PC-3 (cell line): ENCODE measurements at places on chromosomes 2 and 18. TPM values are rescaled to one million over a fixed set of nuclear protein-coding genes. Genes with fewer than 3 reads are reported as not detected.

DNA sequence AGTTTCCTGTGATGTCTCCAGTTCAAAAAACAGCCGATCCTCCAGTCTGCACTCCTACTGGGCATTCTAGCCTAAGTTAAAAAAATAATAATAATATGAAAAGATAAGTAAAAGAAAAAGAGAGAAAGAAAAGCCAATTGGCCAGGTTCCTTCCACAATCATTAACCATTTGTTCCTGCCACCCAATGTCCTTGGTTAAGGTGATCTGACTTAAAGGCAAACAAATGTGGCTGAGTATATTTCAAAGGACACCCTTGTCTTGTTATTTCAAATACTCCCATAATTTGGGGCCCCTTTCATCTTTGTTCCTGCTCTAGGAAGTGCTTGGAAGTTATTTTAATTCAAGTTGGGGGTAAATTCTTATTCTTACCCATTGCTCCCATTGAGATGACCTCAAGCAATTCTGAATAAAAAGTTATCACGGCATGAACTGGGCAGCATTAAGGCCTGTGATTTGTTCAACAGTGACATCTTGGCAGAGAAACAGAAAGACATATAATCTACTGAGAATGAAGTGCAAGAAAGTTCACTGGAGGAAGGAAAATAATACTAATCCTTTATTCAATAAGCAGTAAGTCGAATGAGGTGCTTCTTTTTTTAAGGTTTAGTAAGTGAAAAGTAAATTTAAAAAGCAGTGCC lies 1054.5 kb upstream of the FANCL start:
- no peak for DNase-seq

DNA sequence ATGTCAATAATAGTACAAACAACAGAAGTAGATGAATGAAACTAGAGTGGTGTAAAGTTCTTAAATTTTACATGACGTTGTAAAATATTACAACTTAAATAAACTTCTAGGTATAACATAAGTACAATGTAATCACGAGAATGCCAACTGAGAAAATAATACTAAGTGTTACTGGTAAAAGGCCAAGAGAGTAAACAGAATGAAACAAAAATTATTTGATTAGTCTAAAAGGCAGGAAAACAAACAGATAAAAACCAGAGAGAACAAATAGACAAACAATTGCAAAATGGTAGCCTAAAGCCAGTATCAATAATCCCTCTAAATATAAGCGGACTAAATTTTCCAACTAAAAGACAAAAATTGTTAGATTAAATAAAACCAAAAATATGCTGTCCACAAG lies 71.9 kb downstream of the SMAD2 start:
- DNase-seq = no peak

- no peak for DNase-seq
Observed at GRCh38 chr2:238891457-238892203, 43.7 kb downstream of the TWIST2 start.

DNA sequence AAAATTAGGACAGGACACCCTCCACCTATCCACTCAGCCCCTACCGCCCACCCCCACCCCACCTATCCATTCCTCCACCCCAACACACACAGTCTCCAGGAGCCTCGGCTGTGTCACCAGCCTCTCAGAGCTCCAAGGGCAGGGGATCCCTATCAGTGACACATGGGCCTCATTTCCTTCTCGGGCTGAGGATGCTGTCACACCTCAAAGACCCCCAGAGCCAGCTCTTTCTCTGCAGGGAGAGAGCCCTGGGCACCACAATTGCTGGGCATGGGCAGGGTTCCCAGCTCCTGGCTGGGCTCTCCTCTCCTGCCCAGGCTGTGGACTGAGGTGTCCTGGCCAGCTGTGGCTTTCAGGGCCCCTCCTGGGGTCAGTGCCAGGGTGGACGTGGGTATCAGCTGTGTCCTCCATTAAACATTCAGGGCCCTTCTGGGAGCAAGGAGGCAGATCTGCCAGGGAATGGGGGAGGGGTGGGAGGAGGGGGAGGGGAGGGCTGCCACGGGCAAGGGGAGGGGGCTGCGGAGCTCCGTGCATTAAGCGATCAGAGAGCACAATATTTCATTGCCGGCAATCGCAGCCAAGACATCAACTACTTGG lies 14.3 kb upstream of the ECEL1 start:
- no peak for DNase-seq

DNA sequence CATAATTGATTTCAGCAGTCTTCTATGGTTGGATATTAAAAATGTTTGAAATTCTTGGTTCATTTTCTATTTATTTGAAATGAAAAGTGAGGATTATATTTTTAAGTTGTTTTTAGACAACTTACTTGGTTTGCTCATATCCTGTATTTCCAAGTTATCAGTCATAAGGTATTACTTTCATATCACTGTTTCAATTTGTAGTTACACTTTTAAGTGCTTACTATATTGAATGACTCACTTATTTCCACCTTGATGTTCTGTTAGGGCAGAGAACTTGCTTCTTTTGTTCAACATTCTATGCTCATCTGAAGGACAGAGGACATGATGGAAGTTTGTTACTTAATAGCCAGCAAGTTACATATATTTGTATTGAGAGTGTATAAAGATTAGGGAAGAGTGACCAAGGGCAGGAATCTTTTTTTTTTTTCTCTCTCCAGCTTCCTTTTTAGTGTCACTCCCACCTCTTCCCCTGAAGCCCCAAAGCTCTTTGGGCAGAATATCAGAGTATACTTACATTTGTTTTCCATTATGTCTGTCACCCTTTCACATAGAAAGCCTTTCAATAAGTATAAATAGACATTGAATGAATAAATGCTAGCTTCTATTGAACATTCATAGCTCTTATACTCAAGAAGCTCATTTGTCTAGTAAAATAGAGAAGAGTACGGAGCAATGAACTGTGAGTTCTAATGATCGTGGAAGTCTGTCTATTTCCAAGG lies 28.1 kb downstream of the PIK3C3 start:
- no peak for DNase-seq

- no peak for DNase-seq
Observed at GRCh38 chr2:107218208-107218607, 332.2 kb upstream of the ST6GAL2 start.

DNA sequence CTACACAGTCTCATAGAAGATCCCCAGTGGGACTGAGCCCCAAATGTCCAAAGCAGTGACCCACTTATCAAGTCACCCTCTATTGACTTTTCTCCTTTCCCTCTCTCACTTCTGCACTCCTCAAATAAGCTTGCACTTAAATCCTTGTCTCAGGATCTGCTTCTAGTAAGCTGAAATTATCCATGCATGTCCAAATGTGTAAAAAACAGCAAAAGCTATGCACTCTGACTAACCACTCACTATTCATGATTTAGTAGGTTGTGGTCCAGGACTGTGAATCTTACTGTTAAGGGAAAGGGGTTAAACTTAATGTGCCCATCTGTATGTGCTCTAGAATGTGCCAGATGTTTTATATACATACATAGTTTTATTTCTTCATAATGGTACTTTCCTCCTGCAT lies 115.4 kb downstream of the SCG2 start:
- no peak for DNase-seq

- DNase-seq = no peak
Observed at GRCh38 chr2:237798236-237799059, at the start of gene RBM44. Gene RBM44 (plus strand): TSS chr2:237798779. CDS start chr2:237813610, 14,831 bp downstream.

DNA sequence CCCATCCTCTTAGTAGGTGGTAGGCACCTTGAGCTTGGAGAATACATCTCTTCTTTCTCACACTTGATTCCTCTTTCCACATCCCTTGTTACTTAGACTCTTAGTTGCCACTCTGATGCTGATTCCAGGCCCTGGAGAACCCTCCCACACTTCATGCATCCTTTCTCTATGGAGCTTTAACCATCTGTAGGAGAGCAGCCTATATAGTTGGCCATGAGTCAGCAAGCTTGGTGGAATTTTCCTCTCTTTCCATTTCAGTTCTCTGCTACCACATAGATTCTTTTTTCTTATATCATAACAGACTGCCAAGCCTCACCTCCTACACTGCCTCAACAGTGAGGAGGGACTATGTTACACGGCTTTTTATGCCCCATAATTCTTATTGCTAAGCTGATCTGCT lies 851.6 kb upstream of the CDH2 start:
- DNase-seq = no peak

DNA sequence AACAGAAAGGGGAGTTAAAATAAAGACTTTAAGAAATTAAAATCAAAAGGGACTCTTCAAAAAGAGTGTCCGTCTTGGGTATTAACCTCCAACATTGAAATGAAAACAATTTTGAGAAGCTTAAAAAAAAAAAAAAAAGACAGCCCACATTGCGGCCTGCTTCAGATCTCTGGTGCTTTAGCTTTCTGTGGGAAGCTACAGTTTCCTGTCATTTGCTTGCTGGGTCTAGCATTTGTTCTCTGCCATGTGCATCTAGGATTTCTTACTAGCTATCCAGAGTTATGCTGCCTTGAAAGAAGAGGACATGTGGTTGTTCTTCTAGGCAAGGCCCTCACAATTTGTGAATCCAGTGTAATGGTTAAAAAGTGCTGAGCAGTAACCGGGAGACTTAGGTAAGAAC lies 375.3 kb downstream of the SLC4A3 start:
- DNase-seq = no peak

GRCh38 chr2:61157371-61158003 lies 4.5 kb upstream of the C2orf74 start:
- no peak for DNase-seq

- DNase-seq = no peak
Observed at GRCh38 chr2:223238301-223238700, 186.3 kb downstream of the KCNE4 start.

GRCh38 chr2:155714983-155715382 lies 617.5 kb downstream of the NR4A2 start:
- DNase-seq = no peak

GRCh38 chr2:227415538-227416424 lies 28.0 kb upstream of the SCYGR1 start:
- peak; percentile 81 for DNase-seq

DNA sequence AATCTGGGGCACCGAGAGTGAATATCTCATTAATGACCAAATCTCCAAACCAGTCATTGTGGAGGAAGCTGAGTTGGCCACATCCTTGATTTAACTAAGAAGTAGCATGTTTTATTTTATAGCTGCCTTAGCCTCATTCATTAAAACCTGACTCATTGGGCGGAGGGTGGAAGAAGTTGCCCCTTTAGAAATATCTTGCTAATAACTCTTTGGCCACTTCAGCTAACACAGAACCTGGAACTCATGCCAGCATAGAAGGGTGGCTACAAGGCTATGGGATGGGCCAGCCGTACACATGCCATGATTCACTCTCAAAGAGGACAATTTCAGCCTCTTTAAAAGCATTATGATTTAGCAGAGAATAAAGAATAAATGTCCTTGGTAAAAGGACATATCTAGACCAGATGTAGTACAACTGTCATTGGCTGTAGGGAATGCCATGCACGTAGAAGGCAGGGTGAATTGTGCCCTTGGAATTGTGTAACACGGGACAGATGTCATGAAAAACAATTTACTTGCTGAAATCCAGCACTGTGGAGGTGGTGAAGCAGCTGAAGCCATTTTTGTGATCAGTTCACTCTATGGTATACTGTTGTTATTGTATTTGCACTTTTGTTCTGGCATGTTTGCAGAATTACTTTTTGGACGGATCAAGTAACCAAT lies 330.0 kb downstream of the PLCL1 start:
- no peak for DNase-seq

DNA sequence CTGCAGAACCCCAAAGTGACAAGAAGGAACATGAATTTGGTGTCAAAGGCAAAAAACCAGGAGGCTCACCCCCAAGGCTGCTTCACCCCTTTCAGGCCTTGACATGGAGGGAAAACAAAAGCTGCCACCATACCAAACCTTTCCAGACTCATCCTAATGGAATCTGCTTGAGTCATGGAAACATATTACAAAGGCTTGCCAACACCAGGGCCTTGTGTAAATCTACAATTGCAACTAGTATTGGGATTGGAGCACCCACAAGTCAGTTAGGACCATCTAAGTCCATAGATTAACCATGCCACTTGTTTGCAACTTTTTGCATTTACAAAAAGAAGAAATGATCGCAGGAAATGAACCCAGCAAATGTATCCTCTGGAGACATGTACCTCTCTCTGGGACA lies 297.6 kb downstream of the CDCA7 start:
- peak; percentile 93 for DNase-seq

DNA sequence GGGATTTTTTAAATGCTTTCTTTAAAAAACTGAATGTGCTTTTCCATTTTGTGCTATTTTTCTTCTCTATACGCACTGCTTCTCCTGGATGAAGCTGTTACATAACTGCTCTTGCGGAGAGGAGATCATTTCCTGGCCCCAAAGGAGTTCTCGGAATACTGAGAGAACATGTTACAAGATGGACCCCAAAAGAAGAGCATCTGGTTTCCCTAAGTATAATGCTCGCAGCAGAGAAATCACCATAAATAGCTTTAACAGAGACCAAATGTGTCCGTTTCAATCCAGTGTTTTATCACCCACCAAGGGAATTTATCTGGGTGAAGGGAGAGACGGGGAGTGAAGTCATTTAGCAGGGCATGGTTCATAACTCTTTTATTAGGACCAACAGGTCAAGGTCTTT lies 80.1 kb downstream of the RBM43 start:
- DNase-seq = no peak

DNA sequence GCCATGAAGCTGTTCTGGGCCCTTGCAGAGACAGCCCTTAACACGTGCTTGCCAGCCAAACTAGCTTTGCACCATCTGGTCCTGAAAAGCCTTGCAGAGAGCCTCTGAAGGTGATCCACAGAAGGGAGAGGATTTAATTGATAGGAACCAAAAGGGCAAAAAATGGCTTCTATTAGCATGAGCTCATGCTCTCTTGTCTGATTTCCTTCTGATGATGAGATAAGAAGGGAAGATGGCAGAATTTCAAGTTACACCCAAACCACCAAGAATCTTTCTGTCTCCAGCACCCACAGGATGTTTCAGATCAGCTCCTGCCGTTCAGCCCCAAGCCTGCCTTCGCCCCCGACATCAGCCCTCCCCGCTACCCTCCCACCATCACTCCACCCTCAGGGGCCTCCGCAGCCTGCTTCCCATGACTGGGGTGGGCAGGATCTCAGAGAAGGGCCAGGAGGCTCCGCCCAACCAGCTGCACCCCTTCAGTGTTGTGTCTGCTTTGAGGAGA lies 23.4 kb upstream of the GLI2 start:
- no peak for DNase-seq

- DNase-seq = no peak
Observed at GRCh38 chr2:233469261-233470010, 97.1 kb downstream of the USP40 start.

Gene PJVK
- total RNA-seq = 0.87 and 1.6 TPM in 2 replicates

Gene FAM161A
- 2.0 and 3.2 TPM in 2 replicates for total RNA-seq

Gene ALPI
- total RNA-seq = not detected in 2 replicates

Gene ICOS
- not detected in 2 replicates for total RNA-seq

Gene ATP6V1B1
- not detected in 2 replicates for total RNA-seq

Gene CHRNG
- not detected in 2 replicates for total RNA-seq

Gene MBOAT2
- total RNA-seq = 26.8 and 30.7 TPM in 2 replicates
